ENCODE measurements at places on chromosomes 7 and 10.

- DNase-seq: no peak
These were observed 137.8 kb downstream of the MAPK8 start for GRCh38 chr10:48444266-48444665.

- no peak for DNase-seq
These were observed 95.3 kb downstream of the CPED1 start for GRCh38 chr7:121083790-121084251.

DNA sequence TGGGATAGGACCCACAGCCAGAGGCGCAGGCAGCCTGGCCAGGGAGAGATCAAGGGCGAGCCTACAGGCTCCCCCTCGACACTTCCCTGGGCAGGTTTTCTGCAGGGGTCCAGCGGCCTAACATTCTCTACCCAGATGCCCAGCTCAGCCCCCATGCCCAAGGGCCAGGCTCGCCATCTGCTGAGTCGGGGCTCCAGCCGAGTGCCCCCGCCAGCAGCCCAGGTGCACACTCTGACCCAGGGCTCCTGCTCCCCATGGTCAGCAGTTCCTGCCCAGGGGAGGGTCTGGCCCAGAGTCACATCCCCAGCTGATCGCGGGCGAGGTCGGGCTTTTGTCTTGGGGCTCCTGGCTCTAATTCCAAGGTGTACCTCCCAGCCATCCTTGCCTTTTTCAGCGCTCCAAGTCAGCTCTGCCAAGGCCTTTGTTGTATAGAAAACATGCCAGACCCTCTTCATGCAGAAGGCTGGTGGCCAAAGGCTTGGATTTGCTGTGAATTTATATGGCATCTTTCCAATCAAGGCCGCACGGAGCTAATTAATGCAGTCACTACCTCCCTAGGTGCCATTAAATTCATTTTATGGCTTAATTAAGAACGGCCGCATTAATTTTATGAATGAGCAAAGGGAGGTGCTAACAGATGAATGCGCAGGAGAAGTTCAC, 120.6 kb downstream of the LRRC18 start:
- DNase-seq: no peak

DNA sequence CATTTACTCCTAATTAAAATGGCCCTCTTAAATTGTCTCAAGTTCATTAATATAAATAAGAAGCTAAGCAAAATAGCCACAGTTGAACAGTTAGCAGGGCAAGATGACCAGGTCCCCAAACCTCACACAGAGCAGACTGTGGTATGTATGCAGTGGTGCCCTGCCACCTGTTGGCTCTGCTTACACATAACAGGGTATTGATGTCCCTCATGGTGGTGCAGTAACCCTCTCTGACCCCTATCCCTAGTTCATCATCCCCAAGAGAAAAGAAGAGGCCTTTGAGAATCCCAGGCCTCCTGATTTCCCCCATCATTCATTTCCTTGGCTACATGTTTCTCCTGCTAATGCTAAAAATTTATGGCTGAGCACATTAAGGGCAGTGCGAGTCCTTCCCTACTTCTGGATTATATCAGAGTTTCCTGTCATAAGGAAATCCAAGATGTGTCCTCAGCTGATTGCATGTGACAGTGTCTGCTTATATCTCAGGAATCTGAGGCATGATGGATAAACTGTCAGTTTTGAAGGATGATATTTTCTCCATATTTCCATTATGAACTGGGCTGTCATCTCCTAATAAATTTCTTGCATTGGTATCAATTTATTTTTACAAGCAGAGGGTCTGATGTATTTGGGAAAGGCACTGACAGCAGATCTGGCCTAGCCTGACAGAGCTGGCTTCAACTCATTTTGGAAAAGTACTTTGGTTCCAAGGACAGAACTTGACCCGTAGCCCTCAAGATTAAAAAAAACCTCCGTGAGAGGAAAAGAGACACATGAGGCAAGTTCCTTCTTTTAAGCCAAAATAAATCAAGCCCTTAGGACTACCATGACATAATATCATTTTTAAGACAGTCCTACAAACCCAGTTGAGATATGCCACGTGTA, 880.6 kb downstream of the LRMDA start:
- DNase-seq: no peak

- DNase-seq: no peak
These were observed 168.6 kb upstream of the RHEB start for GRCh38 chr7:151688236-151688780.

DNA sequence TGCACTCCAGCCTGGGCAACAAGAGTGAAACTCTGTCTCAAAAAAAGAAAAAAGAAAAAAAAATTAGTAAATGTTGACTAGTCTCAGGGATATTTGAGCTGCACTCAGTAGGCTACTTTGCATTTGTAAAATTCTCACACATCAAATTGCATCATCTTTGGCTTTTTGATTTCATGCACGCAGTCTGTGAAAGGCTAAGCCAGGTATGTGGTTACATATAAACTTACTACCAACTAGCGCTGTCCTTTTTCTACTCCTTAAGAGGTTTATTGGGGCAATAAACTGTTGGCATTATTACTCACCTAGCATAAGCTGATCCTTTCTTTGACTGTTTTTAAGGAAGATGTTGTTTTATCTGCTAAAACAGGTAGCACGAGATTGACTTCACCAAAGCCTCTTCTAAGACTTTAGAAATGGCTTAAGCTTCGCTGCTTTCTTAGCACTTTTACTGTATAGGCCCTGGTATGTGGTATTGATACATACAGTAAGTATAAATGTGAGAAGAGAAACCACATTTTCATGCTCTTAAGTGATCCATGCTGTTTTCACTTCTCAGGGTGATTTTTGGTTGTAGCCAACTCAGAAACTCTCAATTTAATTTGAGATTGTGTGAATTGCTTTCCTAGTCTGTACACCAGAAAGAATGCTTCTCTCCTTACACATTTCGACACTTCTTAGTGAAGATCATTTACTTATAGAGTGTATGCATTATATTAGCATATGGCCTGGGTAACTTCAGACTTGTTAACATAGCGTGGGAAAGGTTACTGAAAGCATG, 323.9 kb downstream of the AUTS2 start:
- DNase-seq: no peak

DNA sequence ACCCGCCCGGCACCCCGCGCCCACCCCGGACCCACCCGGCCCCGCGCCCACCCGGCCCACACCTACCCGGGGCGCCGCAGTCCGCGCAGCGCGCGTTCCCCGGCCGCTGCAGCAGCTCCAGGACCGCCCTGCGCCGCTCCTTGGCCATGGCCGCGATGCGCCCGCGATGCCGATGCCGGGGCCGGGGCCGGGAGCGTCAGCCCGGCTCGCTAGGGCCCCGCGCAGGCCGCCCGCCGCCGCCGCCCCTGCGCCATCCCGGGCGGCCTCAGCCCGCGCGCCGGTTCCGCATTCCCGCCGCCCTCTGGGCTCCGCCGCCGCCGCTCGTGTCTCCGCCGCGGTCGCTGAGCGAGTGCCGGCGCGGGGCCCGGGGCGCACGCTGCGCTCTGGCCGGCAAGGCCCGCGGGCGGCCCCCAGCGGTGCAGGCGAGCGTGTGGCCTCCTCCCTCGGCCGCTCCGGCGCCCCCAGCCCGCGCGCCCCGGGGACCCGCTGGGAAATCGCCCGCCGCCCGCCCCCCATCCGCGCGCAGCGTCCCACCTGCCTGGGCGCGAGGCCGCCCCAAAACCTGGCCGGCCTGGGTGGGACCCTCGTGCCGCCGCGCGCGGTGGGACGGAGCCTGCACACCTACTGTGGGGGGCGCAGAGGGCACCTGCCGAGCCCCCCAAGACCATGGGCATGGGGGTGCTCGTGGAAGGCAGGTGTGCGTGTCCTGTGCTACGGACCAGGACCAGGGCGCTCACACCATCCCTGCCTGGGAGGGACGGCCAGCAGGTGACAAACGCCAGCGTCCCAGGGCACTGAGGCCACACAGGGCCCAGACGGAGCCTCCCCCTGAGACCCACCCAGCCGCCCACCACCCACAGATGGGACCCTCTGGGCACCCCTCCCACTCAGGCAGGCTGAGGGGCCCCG, at the start of gene ADAP1:
ADAP1 (minus strand) TSS at position 351 of the 909 bp plus-strand sequence; CDS start at position 148, 203 bp downstream.
- peak; percentile 59 for DNase-seq

- no peak for DNase-seq
These were observed 142.5 kb downstream of the SRPK2 start for GRCh38 chr7:105246256-105246655.

DNA sequence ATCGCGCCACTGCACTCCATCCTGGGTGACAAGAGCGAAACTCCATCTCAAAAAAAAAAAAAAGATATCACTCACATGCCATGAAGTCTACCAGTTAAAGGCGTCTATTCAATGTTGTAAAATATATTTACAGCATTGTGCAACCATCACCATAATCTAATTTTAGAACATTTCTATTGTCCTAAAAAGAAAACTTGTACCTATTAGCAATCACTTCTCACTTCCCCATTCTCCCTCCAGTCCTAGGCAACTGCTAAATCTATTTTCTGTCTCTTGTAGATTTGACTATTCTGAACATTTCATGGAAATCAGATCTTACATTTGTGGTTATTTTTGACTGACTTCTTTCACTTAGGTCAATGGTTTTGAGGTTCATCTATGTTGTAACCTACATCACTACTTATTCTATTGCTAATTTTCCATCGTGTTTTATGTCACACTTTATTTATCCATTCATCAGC, 25.2 kb upstream of the OTUD1 start:
- DNase-seq: no peak

DNA sequence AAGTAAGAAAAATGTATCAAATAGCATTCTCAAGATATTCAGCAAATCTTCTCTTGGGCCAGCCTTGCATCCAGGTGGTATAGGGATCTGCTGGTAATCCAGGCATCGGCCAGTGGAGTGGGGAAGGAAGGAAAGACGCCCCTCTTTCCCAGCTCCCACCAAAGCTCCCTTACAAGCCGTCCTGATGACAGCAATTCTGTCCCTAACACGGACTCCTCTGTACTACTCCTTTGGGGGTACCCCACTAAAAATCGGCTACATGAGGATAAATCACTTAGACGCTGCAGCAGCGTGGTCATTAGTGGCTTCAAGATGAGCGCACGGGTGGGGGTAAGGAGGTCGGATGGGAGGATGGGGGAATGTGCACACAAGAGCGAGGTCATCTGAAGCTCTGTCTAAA, 24.7 kb upstream of the NUB1 start:
- no peak for DNase-seq

GRCh38 chr10:91162495-91163268, 57.8 kb upstream of the PCGF5 start:
- peak; percentile 51 for DNase-seq

DNA sequence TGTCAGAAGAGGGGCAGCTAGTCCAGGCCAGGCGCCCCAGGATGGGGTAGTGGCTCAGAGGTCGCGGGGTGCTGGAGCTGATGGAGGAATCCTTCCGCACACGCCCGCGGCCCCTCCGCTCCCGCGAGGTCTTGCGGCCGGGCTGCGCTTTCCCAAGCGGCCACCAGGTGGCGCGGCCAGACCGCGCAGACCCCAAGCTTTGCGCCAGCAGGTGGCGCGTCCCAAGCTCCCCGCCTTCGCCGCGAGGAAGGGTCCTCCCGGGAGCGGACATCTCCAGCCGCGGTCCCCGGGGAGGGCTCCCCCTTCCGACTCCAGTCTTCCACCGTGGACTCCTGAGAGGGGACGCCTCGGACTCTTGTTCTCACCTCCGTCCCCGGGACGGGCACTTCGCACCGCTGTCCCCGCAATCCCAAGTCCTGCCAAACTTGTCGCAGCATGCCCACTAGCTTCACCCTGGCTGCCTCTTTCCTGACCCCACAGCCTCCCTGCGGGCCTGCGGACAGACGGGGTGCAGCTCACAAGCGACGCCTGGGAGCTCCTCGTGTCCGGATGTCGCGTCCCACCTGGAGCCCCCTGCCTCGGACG, 19.4 kb downstream of the KCNK18 start:
- peak; percentile 44 for DNase-seq

GRCh38 chr10:100985336-100985735, 2.0 kb downstream of the MRPL43 start:
- DNase-seq: no peak

DNA sequence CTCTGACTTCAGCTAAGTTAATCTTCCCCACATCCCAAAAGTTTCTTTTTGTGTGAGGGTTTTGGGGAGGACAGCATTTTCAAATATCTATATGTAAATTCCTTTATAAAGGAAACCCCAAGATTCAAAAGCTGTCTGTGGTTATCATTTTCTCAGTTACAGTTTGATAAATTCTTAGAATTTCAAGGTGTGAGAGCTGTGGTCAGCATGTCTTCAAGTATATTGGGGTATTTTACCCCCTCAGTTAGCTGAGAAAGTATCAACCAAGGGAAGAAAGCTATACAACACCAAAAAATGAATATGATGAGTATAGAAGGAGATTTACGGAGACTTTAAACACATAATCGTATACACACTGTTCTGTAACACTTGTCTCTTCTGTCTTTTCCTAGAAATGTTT, 109.2 kb downstream of the SND1 start:
- DNase-seq: no peak

- no peak for DNase-seq
These were observed 252.9 kb downstream of the RNLS start for GRCh38 chr10:88330174-88330573.

- DNase-seq: no peak
These were observed 40.2 kb upstream of the KLF6 start for GRCh38 chr10:3825244-3825643.

DNA sequence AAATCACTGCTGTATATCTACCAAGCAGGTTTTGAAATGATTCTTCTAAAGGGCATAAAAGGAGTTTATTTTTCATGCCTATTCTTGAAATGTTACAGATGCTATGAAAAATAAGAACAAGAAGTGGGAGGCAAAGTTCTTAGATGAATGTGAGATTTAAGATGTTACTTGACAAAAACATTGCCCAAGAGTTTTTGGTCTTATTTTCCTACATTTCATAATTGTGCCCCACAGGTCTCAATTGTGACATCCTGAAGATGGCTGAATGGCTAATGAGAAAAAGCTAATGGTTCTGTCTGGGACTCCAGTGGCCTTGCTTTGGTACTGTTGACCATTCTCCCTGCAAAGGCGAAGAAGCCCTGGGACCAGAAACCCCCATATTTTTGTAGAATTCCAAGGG, 43.0 kb upstream of the IFRD1 start:
- no peak for DNase-seq

- no peak for DNase-seq
These were observed 43.6 kb upstream of the SMNDC1 start for GRCh38 chr10:110348336-110348735.

GRCh38 chr10:132111121-132111731, 45.5 kb downstream of the JAKMIP3 start:
- DNase-seq: no peak

DNA sequence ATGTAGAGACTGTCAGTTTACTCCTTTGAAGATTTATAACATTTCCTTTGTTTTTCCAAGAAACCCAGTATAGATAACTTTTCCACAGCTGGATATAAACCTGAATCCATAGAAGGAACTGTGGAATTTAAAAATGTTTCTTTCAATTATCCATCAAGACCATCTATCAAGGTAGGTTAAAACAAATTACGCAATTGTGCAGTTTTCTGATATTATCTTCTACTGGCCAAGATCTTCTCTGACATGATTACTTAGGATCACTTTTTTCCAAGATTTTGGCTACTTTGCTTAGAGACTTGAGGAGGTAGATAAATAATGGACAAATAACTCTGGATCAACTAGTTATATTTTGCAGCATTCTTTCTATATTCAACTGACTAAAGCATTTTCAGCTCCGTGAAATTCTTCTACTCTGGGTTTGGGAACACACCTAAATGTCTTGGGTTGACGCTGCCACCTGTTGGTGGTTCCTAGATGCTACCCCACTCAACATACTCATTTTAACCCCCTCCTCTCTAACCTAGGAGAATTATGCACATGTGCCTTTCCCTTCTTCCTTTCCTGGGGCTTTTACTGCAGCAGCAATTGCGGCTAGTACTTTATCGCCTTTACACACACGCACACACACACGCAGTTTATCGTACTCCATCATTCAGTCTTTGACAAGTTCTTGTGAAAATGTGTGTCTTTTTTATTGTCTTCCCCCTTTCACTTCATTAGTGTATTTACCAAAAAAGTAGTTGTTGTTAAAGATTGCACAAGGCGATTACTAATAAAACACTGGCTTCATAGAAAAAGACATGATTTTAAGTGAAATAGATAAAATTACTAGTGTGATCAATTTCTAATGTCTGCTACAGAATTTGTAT, 32.7 kb downstream of the ABCB5 start:
- DNase-seq: no peak

All from stimulated activated CD8-positive, alpha-beta memory T cell treated with anti-CD3 and anti-CD28 coated beads, Interleukin-15, amount 100 ng/mL, for 48 hours (primary cell).